ENCODE measurements at places on chromosomes 1 and 21.

- no peak overlapping the region for H3K4me3 ChIP-seq
- H3K27me3 ChIP-seq: no peaks in the 10 kb centered on the region
Observed at GRCh38 chr1:77797991-77798390, 18.5 kb downstream of the MIGA1 start.

DNA sequence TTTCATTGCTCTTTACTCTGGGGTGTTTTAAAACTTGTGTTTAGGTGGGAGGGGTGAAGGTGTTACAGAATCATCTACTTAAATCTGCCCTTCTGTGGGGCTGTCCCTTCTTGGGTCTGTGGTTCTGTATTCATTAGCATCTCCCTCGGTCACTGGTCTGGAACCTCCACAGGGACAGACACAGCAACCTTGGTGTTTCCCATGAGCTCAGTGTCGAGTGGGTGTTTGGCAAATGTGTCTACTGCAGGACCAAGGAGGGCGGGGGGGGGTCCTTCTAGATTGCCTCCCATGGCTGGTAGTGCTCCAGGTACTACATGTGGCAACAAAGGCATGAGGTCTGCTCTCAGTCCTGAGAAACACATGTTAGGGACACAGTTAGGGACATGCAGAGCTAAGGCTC, 273.4 kb downstream of the PCP4 start:
- no peak for DNase-seq
- no peak overlapping the region for H3K27ac ChIP-seq
- no peaks in the 10 kb centered on the region for H3K27me3 ChIP-seq
- no peak overlapping the region for H3K4me3 ChIP-seq
- no peaks in the 10 kb centered on the region for H3K4me1 ChIP-seq

- H3K36me3 ChIP-seq: no peaks in the 10 kb centered on the region
- no peaks in the 10 kb centered on the region for H3K27me3 ChIP-seq
- no peak overlapping the region for H3K27ac ChIP-seq
- H3K4me3 ChIP-seq: no peak overlapping the region
- no peaks in the 10 kb centered on the region for H3K4me1 ChIP-seq
- no peak for DNase-seq
Observed at GRCh38 chr1:230542054-230542453, 100.2 kb upstream of the COG2 start.

DNA sequence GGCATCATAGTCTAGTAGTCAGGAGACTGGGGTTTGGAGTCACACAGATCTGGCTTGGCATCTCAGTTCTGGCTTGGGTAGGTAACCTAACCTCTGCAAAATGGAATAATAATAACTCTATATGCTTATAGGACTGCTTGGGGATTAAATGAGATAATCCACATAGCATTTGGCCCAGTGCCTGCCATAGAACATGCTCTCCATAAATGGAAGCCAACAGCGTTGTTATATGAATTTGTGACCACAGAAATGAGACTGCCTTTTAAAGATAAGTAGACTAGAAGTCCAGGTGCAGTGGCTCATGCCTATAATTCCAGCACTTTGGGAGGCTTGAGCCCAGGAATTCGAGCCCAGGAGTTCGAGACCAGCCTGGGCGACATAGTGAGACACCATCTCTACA, 4.0 kb upstream of the OPRD1 start:
- H3K27me3 ChIP-seq: peaks cover 18% of the 10 kb centered on the region
- no peak overlapping the region for H3K4me3 ChIP-seq
- H3K36me3 ChIP-seq: peaks cover 2% of the 10 kb centered on the region
- DNase-seq: no peak
- H3K27ac ChIP-seq: no peak overlapping the region
- no peaks in the 10 kb centered on the region for H3K4me1 ChIP-seq

DNA sequence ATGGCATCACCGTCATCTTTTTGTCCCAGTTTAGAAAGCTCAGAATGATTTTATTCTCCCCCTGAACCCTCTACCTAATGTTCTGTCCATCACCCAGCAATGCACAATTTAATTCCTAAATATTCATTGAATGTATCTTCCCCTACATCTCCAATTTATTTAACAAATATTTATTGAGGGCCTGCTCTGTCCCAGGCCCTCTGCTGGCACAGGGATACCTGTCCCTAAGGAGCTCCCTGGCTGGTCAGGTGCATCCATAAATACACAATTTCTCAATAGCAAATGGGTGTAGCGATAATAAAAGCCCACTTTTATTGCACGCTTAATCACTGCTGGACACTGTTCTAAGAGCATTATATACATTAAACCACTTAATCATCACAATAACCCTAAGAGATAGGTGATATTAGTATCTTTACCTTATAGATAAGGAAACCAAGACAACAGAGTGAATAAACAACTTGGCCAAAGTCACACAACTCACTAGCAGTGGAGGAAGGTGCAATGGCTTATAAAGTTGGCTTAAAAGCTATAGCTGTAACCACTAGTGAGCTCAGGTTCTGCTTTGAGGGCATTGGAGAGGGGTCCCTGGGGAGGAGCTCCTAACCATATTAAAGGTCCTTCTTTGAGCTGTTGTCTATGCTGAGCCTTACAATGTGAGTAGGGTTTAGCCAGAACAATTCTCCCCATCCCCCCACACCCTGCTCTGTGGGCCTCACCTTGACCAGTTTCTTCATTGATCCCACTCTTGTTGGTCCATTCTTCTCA, 126.3 kb upstream of the JUN start:
- H3K36me3 ChIP-seq: peaks cover 5% of the 10 kb centered on the region
- no peak overlapping the region for H3K4me3 ChIP-seq
- no peaks in the 10 kb centered on the region for H3K27me3 ChIP-seq
- DNase-seq: no peak
- H3K4me1 ChIP-seq: no peaks in the 10 kb centered on the region

Data from H9 (cell line).